SK-N-DZ (cell line): ENCODE measurements at places on chromosomes 13 and 19.

GRCh38 chr19:54133312-54133956 lies 4.1 kb upstream of the CNOT3 start:
- DNase-seq, result no peak

DNA sequence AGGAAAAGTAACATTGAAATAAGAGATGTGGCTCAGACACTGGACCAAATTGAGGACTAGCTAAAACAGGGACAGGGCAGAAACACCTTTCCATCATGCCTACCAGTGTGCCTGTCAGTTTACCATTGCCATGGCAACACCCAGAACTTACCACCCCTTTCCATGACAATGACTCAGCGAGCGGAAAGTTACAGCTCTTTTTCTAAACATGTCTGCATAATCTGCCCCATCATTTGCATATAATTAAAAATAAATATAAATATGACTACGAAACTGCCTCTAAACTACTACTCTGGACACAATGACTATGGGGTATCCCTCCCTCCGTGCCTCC lies 96.0 kb downstream of the UBL3 start:
- DNase-seq, result no peak

GRCh38 chr19:18321734-18322102 lies 1.2 kb downstream of the LSM4 start:
- DNase-seq, result peak; percentile 57

- DNase-seq, result no peak
Observed at GRCh38 chr19:32924200-32924599, 47.6 kb downstream of the CEP89 start.

DNA sequence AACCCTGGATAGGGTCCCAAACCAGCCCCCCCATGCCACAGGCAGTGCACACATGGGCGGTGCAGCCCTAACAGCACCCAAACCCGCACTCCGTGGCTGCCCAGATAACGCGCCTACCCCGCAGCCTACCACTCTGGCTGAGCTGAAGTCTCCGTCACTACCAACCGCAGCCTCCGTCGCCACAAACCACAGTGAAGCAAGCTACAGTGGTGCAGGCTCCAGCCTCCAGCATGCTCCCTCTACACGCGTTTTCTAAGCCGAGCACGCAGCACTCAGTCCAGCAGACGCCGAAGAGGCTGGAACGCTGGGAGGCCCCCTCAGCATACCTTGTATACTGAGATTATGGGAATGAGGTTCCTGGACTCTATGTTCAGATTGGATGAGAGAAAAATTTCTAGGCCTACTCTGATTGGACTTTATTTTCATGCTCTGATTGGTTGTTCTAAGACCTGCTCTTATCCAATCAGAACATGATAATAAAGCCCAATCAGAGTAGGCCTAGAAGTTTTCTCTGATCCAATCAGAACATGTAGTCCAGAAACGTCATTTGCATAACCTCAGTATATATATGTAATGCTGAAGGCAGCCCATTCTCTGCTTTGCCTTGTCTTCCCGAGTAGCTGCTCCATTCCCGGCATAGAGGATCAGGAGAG lies 56.7 kb upstream of the C1QTNF9B start:
- no peak for DNase-seq

- DNase-seq, result no peak
Observed at GRCh38 chr13:59320021-59320420, 843.7 kb downstream of the DIAPH3 start.

DNA sequence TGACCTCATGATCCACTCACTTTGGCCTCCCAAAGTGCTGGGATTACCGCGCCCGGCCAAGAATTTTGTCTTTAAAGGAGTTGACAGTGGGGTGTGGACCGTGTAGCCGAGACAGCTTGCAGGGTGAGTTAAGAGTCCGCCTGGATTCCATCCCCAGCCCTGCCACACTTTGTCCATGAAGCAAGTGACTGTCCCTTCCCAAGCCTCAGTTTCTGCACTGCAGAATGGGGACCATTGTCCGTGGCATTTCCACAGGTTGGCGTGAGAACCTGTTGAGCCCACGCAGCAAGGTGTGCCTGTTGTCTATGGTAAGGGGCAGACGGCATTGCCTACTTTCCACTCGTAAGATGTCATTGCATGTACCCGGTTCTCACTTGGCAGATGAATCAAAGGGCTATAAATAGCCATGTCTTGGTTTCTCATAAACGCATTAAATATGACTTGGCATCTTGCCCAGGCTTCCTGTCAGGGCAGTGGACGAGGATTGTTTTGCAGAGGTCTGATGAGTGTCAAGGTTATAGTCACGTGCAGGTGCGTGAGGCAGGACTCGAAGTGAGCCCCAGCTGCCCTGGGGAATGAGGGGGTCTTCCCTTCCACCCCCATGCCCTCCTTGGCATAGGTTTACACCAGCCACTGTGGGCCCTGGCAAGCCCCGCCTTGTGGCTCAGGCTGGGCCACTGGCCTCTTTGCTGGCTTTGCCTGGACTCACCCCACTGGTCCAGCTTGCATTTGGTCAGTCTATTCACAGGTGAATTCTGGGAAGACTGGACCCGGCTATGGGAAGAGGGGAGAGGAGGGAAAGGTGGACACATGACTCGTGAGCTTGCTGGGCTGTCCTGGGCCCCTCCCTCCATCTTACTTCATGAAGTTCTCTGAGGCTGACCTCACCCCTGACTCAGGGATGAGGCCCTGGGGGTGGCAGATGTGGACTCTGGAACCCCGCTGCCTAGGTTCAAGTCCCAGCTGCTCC lies 14.6 kb downstream of the FAM187B start:
- DNase-seq, result peak; percentile 3

DNA sequence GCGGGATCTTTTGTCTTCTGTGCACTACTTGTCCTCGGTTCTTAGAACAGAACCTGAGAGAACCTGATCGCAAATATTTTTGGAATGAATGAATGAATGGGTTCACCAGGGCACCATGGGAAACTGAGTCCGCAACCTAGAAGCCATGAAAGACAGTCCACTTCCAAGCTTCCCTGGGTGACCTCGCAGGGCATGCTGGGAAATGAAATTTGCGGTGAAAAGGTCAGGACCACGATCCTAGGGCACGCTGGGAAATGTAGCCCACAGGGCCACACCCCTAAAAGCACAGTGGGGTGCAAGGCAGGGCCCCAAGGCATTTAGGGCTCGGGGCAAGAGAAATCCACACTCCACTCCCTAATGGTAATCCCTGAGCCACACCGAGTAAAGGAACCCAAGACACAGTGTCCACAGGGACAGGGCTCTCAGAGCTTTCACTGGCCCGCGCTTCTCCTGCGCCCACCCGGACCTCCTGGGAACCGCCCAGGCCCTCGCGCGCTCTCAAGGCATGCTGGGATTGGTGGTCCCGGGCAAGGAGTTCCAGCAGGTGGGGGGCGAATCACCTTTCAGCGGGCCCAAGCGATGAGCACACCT lies 1.1 kb upstream of the PPP1R12C start:
- DNase-seq, result peak; percentile 56
